ENCODE measurements at places on chromosomes 2 and 18.

DNA sequence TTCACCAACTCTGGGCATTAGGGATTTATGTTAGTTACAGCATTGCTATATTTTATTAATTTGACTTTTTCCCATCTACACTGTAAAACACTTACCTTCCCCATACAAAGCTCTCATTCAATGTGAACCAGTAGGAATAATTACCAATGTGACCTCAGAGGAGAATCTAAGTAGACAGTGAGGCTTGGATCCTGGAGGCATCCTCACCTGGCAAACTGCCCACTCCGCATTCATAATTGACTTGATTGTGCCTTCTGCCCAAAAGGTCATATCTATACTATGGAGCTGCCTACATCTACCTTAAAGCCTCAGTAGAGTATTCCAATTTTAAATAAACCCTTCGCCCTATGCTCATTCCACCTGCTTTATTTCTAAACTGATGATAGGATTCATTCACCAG is 45.4 kb upstream of the SCN1A start:
- no peak for DNase-seq

DNA sequence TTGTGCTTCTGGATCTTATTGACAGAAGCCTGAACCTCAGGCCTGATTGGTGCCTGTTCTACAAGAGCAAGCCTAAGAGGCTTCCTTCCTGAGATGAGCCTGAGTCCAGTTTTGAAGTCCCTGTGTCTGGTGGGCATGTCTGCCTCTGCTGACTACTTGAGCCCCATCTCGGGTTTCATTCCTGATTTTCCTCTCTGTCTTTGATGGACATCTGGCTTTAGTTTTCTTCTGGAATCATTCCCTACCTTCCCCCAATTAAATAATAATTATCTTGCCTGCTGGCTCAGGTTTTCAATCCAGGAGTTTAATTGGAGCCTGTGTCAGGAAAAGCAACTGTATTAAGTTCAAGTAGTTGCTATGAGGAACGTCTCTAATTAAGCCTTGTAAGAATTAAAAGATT is 135.5 kb upstream of the MC4R start:
- no peak for DNase-seq

DNA sequence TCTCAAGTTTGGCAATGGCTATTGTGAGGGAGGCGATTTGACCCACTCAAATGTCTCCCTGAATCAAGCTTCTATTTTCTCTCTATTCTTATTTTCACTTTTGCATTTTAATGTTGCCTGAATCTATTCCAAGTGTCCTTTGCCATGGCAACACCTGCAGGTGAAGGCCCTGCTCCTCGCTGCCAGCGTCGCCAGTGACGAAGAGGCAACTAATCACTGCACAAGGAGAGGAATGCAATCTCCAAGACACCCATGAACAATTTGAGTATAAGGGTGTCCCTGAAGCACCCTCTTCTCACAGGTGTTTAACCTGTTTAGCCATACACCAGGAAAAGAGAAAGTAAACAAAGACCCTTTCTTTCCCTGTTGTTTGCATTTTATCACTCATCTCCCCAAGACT is 165.6 kb upstream of the VRK2 start:
- DNase-seq: no peak

DNA sequence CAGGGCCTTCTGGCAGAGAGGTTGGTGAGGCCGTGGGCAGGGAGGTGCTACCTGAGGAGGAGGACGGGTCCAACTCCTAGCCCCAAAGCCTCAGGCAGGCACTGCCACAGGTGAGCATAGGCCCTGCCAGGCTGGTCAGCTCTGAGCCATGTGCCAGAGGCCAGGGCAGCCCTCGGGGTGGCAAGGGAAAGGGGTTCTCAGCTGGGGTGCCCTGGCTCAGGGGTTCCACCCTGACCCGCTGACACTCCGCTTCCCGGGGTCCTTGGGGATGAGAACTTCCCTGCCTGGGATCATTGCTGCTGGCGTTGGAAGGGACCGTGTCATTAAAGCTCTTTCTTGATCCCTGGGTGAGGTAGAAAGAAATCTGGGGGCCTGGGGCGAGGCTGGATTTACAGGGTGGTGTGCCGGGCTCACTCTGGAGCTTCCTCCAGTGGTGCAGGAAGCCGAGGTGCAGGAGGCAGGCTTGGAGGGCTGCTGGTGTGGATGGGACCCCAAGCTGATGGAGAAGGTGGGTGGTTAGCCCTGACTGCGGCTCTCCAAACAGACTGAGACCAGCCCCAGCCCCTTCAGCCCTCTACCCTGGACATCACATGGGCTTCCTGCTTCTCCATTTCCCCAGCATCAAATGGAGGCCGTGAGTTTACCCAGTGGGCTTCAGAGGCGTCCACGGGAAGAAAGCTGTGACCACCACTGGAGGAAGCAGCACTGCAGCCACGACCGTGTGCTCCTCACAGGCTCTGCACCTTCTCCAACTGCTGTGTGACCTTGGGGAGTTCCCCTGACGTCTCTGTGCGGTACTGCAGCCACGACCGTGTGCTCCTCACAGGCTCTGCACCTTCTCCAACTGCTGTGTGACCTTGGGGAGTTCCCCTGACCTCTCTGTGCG is 295.2 kb downstream of the NDUFA10 start:
- no peak for DNase-seq

DNA sequence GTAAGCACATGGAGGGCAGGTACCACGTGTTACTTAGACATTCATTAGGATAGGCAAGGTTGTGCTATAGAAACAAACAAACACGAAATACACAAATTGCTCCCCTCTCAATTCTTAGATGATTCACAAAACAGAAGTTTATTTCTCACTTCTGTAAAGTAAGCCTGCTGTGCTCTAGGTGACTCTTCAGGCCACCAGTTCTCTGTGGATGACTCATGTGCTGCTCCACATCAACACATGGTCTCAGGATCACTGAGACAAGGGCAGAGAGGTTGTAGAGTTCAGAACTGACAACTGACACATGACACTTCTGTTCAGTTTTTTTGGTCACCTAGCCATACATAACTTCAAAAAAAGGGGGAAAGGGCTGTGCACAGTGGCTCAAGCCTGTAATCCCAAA is 70.6 kb downstream of the DAW1 start:
- DNase-seq: no peak

DNA sequence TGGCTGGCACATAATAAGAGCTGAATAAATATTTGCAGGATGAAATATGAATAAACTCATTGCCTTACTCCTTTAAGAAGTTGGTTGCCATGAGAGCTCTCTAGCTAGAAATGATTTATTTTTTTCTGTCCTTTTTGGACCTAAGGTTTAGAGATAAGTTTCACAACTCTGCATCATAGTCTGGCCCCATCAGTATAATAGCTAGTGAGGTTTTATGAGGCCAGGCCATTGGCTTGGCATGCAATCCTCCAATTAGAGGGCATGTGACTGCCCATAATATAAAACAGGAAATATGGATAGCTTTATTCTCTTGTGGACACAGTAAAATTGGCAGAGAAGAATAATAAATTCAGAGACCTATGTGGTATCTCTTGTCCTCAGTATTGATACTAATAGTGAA is 26.2 kb upstream of the INSIG2 start:
- DNase-seq: no peak

All from HEK293T (cell line).